ENCODE measurements at places on chromosomes 2 and 18.

- DNase-seq: no peak
Observed at GRCh38 chr2:183868153-183868552, 730.2 kb upstream of the ZNF804A start.

GRCh38 chr2:3575534-3576262 lies 638 bp downstream of the RPS7 start:
- no peak for DNase-seq

DNA sequence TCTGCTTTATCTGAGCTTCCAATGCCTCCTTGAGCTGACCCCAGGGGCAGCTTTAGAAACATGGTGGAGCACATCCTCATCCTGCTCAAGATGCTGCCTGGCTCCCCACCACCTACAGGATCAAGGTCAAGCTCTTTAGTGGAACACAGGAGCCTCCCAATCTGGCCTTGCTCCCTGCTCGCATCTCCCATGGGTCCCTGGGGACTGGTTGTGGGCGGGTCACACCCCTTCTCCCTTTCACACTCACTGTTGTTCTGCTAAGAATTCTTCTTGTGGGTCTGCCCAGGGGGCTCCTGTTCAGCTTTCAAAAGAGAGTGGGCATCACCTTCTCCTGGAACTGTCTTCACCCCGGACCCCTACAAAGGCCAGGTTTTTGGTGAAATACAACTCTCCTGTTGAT lies 8.4 kb upstream of the NT5DC4 start:
- no peak for DNase-seq

- DNase-seq: no peak
Observed at GRCh38 chr2:8456151-8457091, 225.4 kb upstream of the ID2 start.

GRCh38 chr18:12470382-12471075 lies 62.8 kb downstream of the PRELID3A start:
- no peak for DNase-seq

GRCh38 chr18:26804519-26804918 lies 61.0 kb downstream of the AQP4 start:
- DNase-seq: peak; percentile 32

DNA sequence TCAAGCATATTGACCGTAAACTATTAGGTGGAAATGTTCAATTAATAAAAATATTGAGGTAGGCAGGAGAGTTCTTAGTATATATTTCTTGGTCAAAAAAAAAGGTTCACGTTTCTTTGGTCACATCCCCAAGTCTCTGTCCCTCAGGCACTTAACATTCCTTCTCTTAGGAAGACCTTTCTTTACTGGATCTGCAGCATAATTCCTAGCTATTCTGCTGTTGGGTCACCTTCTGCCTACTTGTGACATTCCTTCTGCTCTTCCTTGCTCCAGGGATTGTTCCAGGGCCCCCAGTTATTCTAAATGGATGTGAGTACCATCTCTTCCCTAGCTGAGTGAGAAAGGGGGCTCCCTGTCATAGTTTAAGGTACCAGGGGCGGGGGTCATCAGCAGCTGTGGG lies 4.2 kb downstream of the UGP2 start:
- DNase-seq: no peak

GRCh38 chr2:1502891-1503304 lies 89.6 kb downstream of the TPO start:
- DNase-seq: no peak

- DNase-seq: no peak
Observed at GRCh38 chr2:65558743-65559142, 126.3 kb upstream of the SPRED2 start.

- DNase-seq: peak; percentile 18
Observed at GRCh38 chr2:16553226-16553625, 112.4 kb downstream of the CYRIA start.

GRCh38 chr2:43174368-43174916 lies 52.0 kb downstream of the ZFP36L2 start:
- DNase-seq: no peak

- no peak for DNase-seq
Observed at GRCh38 chr18:40347261-40347660, 1607.8 kb upstream of the PIK3C3 start.

GRCh38 chr2:118372886-118373830 lies 284.9 kb downstream of the INSIG2 start:
- no peak for DNase-seq
